Subcutaneous adipose tissue (tissue), 4 donors: ENCODE measurements at places on chromosomes 7 and 10. TPM values are rescaled to one million over a fixed set of nuclear protein-coding genes. Genes with fewer than 3 reads are reported as not detected.

Gene GIMAP8
- total RNA-seq = 13.9 TPM

Gene SKIDA1
- not detected for total RNA-seq

Gene HOXA3
- total RNA-seq = 3.4 TPM

Gene SLC13A1
- total RNA-seq = not detected

Gene COL13A1
- total RNA-seq = 0.49 TPM

Gene IFIT1B
- total RNA-seq = not detected

Gene MOGAT3
- not detected for total RNA-seq
